ENCODE measurements at places on chromosomes 7 and 10.

DNA sequence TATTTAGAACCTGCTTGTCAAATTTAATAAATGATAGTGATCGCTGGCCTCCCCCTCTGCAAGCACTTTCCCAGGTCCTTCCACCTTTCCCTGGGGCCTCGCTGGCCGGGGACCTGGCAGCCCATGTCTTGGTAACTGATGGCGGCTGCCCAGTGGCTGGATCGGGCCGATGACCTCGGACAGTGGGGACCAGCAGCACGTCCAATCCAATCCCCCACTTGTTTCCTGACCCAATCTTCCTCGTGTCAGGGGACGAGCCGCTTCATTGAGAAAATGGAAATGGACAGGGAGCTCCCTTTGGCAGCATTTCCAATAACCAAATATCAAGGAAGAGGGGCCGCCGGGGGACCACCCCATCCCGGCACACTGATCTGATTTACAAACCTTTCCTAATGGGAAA, 17.2 kb downstream of the EBF3 start:
- DNase-seq, result no peak
- no peaks in the 10 kb centered on the region for H3K27me3 ChIP-seq
- H3K4me3 ChIP-seq, result no peak overlapping the region
- H3K4me1 ChIP-seq, result no peaks in the 10 kb centered on the region
- H3K36me3 ChIP-seq, result no peaks in the 10 kb centered on the region

DNA sequence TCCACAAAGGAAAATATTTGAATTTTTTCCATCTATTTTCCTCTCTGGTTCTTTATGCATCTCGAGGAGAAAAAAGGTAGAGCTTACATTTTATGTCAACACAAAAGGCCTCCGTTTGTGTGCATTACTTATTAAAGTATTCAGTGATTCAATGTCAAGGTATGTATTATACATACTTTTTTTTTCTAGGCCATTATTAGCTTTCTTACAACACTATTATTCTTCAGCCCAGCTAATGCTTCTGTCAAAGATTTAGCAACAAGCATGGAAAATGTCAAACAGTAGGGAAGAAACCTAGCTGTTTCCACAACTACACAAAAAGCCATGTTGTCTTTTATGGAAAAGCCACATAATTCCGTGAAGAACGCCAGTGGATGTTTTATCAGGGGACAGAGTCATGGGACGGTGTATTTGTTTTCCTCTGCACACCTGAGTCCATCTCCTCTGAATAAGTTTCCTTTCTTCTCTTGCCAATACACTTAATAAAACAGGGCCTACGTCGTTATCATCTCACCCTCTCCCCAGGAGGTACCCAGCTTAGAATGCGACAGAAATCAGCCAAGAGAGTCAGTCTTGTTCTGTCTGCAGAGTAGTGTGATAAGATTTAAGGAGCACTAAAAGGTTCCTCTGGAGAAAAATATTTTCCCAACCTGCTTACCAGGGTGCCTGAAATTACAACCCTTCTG, 209.7 kb upstream of the AUTS2 start:
- no peak overlapping the region for H3K4me3 ChIP-seq
- H3K27ac ChIP-seq, result no peak overlapping the region
- no peaks in the 10 kb centered on the region for H3K36me3 ChIP-seq
- DNase-seq, result no peak
- H3K27me3 ChIP-seq, result no peaks in the 10 kb centered on the region
- no peaks in the 10 kb centered on the region for H3K4me1 ChIP-seq

GRCh38 chr10:59505926-59506325, 143.6 kb upstream of the FAM13C start:
- no peaks in the 10 kb centered on the region for H3K36me3 ChIP-seq
- no peak overlapping the region for H3K4me3 ChIP-seq
- no peaks in the 10 kb centered on the region for H3K27me3 ChIP-seq
- DNase-seq, result no peak

DNA sequence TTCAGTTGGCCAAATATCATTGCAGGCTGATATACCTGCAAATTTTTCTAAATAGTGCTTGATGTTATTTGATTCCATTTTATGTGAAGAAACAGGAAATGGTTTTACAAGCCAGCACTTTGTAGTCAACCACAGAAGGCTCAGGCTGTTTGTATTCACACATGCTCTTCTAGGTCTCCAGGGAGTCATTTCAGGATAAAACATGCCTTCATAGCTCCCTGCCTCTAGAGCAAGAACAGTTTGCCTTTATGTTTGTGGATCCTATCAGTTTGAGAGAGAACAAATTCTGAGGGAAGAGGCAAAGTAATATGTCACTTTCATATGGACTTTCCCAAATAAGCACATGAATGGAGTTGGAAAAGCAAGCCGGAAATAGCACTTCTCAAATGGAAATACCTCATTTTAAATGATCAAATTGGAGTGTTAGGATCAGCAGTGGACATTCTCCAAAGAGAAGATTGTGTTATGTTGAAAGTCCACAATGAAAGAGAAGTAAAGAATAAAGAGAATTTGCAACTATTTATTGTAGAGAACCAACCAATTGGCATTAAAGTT, 277.6 kb downstream of the KCND2 start:
- H3K36me3 ChIP-seq, result no peaks in the 10 kb centered on the region
- no peak overlapping the region for H3K4me3 ChIP-seq
- no peak overlapping the region for H3K27ac ChIP-seq

GRCh38 chr10:108913300-108913699, 1010.0 kb downstream of the XPNPEP1 start:
- DNase-seq, result no peak
- H3K36me3 ChIP-seq, result no peaks in the 10 kb centered on the region
- H3K4me3 ChIP-seq, result no peak overlapping the region
- no peak overlapping the region for H3K27ac ChIP-seq

GRCh38 chr7:28960071-28960840, 2.1 kb upstream of the TRIL start:
- H3K36me3 ChIP-seq, result no peaks in the 10 kb centered on the region
- H3K27ac ChIP-seq, result no peak overlapping the region
- H3K27me3 ChIP-seq, result peaks cover 36% of the 10 kb centered on the region
- DNase-seq, result no peak

DNA sequence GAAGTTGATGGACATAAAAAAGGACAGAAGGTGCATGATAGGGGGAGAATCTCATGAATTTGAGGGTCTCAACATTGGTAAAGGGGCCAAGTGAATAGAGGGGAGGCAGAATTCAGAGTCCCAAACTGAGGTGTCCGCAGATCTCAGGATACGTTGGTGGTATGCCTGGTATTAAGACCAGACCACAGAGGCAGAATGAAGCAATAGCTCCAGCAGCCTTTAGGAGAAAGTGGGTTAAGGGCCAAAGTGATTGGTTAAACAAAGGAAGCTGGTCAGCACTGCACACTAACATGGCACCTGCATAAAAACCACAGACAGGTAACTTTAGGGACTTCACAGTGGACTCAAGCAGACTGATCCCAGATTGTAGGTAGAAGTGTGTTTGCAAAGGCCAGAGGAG, 37.5 kb downstream of the MEST start:
- H3K27me3 ChIP-seq, result no peaks in the 10 kb centered on the region
- H3K4me1 ChIP-seq, result no peaks in the 10 kb centered on the region
- DNase-seq, result no peak
- no peaks in the 10 kb centered on the region for H3K36me3 ChIP-seq
- H3K27ac ChIP-seq, result no peak overlapping the region

DNA sequence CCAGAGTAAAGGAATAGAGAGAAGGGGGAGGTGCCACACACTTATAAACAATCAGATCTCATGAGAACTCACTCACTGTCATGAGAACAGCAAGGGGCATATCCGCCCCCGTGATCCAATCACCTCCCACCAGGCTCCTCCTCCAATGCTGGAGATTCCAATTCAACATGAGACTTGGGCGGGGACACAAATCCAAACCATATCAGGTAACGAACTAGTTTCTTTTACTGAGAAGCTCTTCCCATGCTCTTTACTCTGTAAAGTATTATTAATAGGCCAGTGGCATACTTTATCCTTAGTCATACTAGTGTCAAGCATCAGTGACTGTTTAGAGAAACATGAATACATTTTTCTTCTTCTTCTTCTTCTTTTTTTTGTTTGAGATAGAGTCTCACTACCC, 39.4 kb upstream of the ZNF488 start:
- no peaks in the 10 kb centered on the region for H3K4me1 ChIP-seq
- H3K27me3 ChIP-seq, result no peaks in the 10 kb centered on the region
- H3K27ac ChIP-seq, result no peak overlapping the region
- DNase-seq, result no peak

GRCh38 chr10:114914560-114914959, 23.4 kb upstream of the TRUB1 start:
- no peak for DNase-seq
- no peaks in the 10 kb centered on the region for H3K36me3 ChIP-seq
- no peaks in the 10 kb centered on the region for H3K4me1 ChIP-seq
- H3K4me3 ChIP-seq, result no peak overlapping the region

DNA sequence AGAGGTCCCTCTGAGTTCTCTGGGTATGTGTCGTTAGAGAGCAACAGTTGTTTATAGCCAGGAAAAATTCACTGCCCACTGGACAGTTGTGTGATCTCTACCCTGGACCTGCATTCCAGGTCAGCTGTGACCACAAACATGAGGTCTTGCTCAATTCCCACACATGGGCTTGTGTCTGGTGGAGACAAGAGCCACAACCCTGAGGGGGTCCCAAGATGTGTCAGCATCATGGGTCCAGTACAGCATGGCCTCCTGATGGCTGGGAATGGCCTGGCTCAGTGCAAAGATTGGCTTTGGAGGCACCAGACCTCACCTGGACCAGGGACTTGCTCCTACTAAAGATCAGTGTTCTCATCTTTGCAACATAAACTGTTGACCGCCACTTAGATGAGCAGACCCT, 751.6 kb downstream of the GRID1 start:
- no peak overlapping the region for H3K27ac ChIP-seq
- H3K4me3 ChIP-seq, result no peak overlapping the region
- H3K36me3 ChIP-seq, result no peaks in the 10 kb centered on the region

GRCh38 chr10:69696073-69696731, 66.2 kb downstream of the FAM241B start:
- H3K36me3 ChIP-seq, result no peaks in the 10 kb centered on the region
- DNase-seq, result no peak
- no peak overlapping the region for H3K4me3 ChIP-seq

DNA sequence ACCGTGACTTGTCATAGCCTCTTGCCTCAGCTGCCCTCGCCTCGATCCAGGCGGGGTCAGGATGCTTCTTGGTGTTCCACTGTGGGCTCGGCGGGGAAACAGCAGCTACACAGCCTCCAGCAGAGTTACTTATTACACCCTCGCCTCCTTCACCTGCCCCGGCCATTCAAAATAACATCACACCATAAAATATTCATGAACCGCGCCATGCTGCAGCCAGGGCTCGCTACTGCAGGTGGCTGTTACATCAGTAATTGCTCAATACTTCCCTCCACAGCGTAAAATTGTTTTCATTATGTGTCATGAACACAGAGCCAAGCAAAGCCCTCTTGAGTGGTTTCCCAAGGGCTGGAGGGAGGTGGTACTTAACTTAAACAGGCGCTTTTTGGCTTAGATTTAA, 241.5 kb upstream of the SP8 start:
- no peak overlapping the region for H3K27ac ChIP-seq
- no peaks in the 10 kb centered on the region for H3K36me3 ChIP-seq
- DNase-seq, result no peak
- H3K27me3 ChIP-seq, result no peaks in the 10 kb centered on the region

GRCh38 chr7:11170175-11170574, 196.5 kb downstream of the PHF14 start:
- H3K27me3 ChIP-seq, result no peaks in the 10 kb centered on the region
- H3K36me3 ChIP-seq, result no peaks in the 10 kb centered on the region
- DNase-seq, result no peak
- no peak overlapping the region for H3K4me3 ChIP-seq
- no peaks in the 10 kb centered on the region for H3K4me1 ChIP-seq

GRCh38 chr7:20562461-20562860, 53.0 kb upstream of the ABCB5 start:
- H3K27ac ChIP-seq, result no peak overlapping the region
- H3K27me3 ChIP-seq, result no peaks in the 10 kb centered on the region
- H3K4me1 ChIP-seq, result no peaks in the 10 kb centered on the region
- no peak overlapping the region for H3K4me3 ChIP-seq
- no peak for DNase-seq

DNA sequence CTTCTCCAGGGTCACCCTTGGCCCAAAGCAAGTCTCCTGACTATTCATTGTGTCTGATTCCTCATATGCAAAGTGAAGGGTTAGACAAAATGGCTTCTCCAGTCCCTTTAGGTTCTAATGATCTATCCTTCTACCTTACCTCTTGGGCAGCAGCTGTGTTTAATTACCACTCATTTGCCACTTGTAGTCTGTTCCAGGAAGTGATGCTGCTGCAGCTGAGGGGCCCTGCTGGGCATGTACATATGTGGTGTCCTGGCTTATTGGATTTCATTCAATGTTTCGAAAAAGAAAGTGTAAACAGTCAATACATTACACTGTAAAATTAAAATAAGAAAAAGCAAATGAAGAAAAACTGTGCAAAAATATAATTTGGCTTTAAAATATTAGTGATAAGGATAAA, 36.6 kb downstream of the SCIN start:
- no peak overlapping the region for H3K4me3 ChIP-seq
- no peaks in the 10 kb centered on the region for H3K4me1 ChIP-seq
- H3K36me3 ChIP-seq, result no peaks in the 10 kb centered on the region
- no peaks in the 10 kb centered on the region for H3K27me3 ChIP-seq

DNA sequence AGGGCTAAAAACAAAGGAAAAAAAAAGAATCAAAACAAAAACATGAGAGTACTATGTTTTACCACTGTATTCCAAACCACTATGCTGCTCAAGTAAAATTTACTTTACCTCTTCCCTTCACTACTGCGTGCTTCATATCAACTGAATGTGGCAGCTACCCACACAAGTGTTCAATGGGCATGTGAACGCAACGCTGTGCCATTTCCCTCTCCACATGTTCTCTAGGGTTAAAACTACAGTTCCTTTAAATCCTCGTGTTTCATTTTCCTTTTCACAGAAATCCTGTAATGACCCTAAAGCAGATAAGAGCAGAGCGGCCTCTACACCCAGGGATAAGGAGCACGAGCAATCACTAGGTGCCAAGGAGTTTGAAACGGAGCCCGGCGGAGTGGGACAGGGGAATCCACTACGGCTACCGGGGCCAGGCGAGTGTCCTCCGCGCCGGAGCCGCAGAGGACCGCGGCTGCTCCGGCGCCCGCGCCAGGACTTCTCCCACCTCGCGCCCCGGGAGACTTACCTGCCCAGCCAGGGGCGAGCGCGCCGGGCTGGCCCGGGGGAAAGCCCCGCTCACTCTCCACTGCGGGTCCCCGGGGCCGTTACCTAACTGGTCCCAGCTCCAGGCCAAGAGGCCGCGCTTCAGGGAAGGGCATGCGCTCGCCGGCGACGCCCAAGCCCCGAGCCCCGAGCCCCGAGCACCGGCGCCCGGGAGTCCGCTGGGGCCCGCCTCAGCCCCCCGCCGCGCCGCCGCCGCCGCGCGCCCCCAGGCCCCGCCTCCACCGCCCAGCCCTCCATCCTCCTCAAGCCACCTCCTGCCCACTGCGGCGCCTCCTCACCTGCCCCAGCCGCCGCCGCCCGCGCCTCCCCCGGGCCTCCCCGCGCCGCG, 711 bp downstream of the NAMPT start:
- peak; percentile 67 for DNase-seq
- peak overlapping the region; percentile 85 for H3K27ac ChIP-seq
- peak overlapping the region; percentile 79 for H3K4me3 ChIP-seq
- H3K27me3 ChIP-seq, result no peaks in the 10 kb centered on the region
- peaks cover 20% of the 10 kb centered on the region for H3K4me1 ChIP-seq
- no peaks in the 10 kb centered on the region for H3K36me3 ChIP-seq
